ENCODE measurements at places on chromosomes 16 and 17. TPM values are rescaled to one million over a fixed set of nuclear protein-coding genes. Genes with fewer than 3 reads are reported as not detected.

Gene AMZ2
- total RNA-seq, result 55.5 TPM

GRCh38 chr17:37567538-37567937 lies 41.7 kb downstream of the SYNRG start:
- DNase-seq, result no peak
- no peak overlapping the region for H3K4me3 ChIP-seq
- no peaks in the 10 kb centered on the region for H3K27me3 ChIP-seq
- no peaks in the 10 kb centered on the region for H3K36me3 ChIP-seq
- no peaks in the 10 kb centered on the region for H3K4me1 ChIP-seq

DNA sequence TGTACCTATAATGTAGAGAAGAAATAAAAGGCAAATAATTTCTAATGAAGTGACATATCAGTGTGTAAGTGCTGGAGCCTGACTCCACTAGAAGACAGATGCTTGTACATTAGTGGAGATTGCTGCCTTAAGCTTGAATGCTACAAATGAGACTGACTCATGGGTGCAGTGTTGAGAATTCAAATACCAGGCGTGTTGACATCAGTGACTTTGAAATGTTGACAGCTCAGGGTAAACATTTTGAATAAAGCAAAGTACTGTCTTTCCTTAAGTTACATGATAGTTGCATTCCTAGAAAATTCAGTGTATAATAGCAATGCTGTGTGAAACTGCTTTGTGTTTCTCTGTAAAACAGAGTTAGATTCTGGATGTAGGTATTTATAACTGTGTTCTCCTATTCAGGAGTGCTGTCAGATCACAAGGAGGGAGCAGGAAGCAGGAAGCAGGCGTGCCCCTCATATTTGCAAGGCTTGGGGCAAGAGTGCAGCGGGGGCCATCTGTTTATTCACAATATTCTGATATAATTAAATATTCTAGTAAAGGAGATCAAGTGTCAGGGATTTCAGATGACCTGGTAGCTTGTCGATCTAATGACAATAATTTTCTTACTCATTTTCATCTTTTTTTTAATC lies 119.0 kb downstream of the SPECC1 start:
- H3K27ac ChIP-seq, result no peak overlapping the region
- H3K36me3 ChIP-seq, result no peaks in the 10 kb centered on the region
- no peak for DNase-seq
- H3K4me1 ChIP-seq, result peaks cover 8% of the 10 kb centered on the region
- H3K27me3 ChIP-seq, result no peaks in the 10 kb centered on the region

GRCh38 chr17:48767263-48767774 lies 38.8 kb upstream of the HOXB13 start:
- no peak overlapping the region for H3K27ac ChIP-seq
- peaks cover 23% of the 10 kb centered on the region for H3K27me3 ChIP-seq
- H3K4me3 ChIP-seq, result no peak overlapping the region
- no peaks in the 10 kb centered on the region for H3K36me3 ChIP-seq

DNA sequence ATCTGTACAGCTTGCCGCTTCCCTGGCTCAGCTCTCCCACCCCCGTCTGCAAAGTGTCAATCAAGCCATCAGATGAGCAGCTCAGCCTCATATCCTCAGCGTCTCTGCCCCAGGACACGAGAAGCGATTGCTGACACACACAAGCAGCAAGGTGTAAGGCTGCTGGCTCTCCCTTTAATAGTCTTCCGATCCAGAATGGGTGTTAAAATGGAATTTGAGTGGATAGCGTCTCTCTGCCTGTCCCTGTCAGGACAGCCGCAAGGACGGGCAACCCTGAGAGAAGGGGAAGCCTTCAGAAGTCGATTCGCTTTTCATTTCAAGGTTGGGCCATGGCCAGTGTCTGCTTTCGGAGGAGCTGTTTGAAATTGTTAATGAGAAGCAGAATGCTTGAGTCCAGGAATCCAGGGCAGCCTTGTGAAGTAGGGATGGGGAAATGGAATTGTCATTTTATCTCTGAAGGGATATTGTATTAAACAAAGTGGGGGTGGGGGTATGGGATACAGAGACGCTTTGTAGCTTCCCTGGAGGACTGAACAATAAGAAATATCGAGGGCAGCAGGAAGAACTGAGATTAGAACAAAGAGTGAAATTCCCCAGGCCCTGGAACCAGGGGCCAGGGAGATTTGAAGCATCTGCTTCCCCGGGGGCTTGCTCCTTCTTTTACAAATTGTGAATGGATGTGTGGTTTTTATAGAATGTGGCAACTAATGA lies 4.7 kb upstream of the PIPOX start:
- no peaks in the 10 kb centered on the region for H3K36me3 ChIP-seq
- no peak for DNase-seq
- no peaks in the 10 kb centered on the region for H3K27me3 ChIP-seq
- no peak overlapping the region for H3K27ac ChIP-seq

DNA sequence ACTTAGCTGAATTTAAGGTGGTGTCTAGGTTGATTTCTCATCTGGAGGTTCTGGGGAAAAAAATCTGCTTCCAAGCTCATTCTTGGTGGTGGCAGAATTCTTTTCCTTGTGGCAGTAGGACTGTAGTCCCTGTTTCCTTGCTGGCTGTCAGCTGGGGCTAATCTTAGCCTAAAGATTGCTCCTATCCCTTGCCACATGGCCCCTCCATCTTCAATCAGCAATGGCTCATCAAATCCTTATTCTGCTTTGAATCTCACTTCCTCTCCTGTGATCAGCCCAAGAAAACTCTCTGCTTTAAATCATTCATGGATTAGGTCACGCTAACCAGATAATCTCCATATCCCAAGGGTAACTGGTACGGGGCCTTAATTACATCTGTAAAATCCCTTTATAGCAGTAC lies 6.6 kb downstream of the FAM20A start:
- no peak overlapping the region for H3K27ac ChIP-seq
- no peak overlapping the region for H3K4me3 ChIP-seq
- peaks cover 2% of the 10 kb centered on the region for H3K27me3 ChIP-seq
- peaks cover 10% of the 10 kb centered on the region for H3K4me1 ChIP-seq
- no peaks in the 10 kb centered on the region for H3K36me3 ChIP-seq

GRCh38 chr16:1667271-1667670 lies 10.8 kb upstream of the JPT2 start:
- H3K4me3 ChIP-seq, result no peak overlapping the region
- H3K27me3 ChIP-seq, result no peaks in the 10 kb centered on the region
- no peak overlapping the region for H3K27ac ChIP-seq
